ENCODE measurements at places on chromosomes 16 and 17.

DNA sequence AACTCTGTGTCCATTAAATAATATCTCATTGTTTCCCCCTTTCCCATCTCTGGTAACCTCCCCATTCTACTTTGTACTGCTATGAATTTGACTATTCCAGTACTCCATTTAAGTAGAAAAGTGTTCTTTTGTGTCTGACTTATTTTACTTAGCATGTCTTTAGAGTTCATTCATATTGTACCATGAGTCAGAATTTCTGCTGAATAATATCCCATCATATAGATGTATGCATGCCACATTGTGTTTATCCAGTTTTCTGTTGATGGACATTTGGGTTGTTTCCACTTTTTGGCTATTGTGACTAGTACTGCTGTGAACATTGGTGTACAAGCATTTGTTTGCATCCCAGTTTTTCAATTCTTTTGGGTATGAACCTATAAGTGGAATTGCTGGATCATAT lies 6.0 kb downstream of the PPM1D start:
- no peak for DNase-seq
- H3K27ac ChIP-seq, result no peak overlapping the region
- H3K36me3 ChIP-seq, result no peaks in the 10 kb centered on the region
- H3K27me3 ChIP-seq, result no peaks in the 10 kb centered on the region
- H3K4me1 ChIP-seq, result peaks cover 26% of the 10 kb centered on the region
- H3K4me3 ChIP-seq, result no peak overlapping the region

GRCh38 chr17:73357318-73357717 lies 45.5 kb upstream of the CDC42EP4 start:
- H3K4me1 ChIP-seq, result no peaks in the 10 kb centered on the region
- no peaks in the 10 kb centered on the region for H3K27me3 ChIP-seq
- H3K36me3 ChIP-seq, result peaks cover 13% of the 10 kb centered on the region
- no peak overlapping the region for H3K4me3 ChIP-seq

- H3K4me1 ChIP-seq, result peaks cover 2% of the 10 kb centered on the region
- no peak for DNase-seq
- no peaks in the 10 kb centered on the region for H3K27me3 ChIP-seq
- no peak overlapping the region for H3K27ac ChIP-seq
- no peak overlapping the region for H3K4me3 ChIP-seq
- H3K36me3 ChIP-seq, result peaks cover 1% of the 10 kb centered on the region
Observed at GRCh38 chr17:39455919-39456318, 4.9 kb upstream of the MED1 start.

GRCh38 chr17:30377574-30378240 lies 1.0 kb upstream of the CPD start:
- H3K27me3 ChIP-seq, result peaks cover 37% of the 10 kb centered on the region
- H3K27ac ChIP-seq, result no peak overlapping the region
- DNase-seq, result no peak
- H3K4me1 ChIP-seq, result peaks cover 18% of the 10 kb centered on the region
- peak overlapping the region; percentile 90 for H3K4me3 ChIP-seq

DNA sequence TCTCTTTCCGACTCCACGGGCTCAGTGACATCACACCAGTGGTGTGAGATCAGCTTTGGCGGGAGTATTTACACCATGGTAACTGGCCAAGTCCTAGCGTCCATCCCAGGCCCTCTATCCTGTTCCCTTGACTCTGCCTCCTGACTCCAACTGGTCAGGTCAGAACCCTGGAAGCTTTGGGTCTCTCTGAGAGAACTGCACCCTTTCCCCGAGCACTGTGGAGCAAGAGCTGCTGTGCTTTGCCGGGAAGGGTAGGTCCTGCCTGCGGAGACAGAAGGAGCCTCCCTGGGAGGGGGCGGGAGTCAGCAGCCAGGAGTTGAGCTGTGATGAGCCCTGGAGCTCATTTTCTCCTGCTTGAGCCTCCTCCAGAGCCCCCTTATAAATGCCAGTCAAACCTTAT lies 212.1 kb upstream of the TNRC6C start:
- H3K4me3 ChIP-seq, result no peak overlapping the region
- peaks cover 2% of the 10 kb centered on the region for H3K36me3 ChIP-seq
- peaks cover 16% of the 10 kb centered on the region for H3K27me3 ChIP-seq

DNA sequence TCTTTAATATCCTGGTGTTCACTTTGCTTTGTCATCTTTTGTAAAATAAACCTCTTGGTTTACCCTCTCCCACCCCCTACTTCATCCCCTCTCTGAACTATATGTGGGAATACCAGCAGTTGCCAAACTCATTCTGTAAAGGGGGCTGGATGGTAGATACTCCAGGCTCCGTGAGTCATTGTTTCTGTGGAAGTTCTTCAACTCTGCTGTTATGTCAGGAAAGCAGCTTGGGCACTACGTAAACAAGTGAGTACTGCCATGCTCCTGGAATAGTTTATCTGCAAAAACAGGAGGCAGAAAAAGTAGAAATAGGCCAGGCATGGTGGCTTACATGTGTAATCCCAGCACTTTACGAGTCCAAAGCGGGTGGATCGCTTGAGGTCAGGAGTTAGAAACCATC lies 17.6 kb downstream of the MVP start:
- H3K27me3 ChIP-seq, result no peaks in the 10 kb centered on the region
- H3K4me1 ChIP-seq, result no peaks in the 10 kb centered on the region
- H3K27ac ChIP-seq, result no peak overlapping the region
- no peak for DNase-seq

- H3K27me3 ChIP-seq, result no peaks in the 10 kb centered on the region
- peaks cover 23% of the 10 kb centered on the region for H3K4me1 ChIP-seq
- DNase-seq, result no peak
- no peak overlapping the region for H3K4me3 ChIP-seq
Observed at GRCh38 chr16:12063004-12063395, 86.5 kb downstream of the SNX29 start.

- no peak for DNase-seq
- no peaks in the 10 kb centered on the region for H3K4me1 ChIP-seq
- H3K27me3 ChIP-seq, result no peaks in the 10 kb centered on the region
- no peak overlapping the region for H3K4me3 ChIP-seq
- no peaks in the 10 kb centered on the region for H3K36me3 ChIP-seq
Observed at GRCh38 chr16:6195966-6196365, 1098.4 kb upstream of the EEF2KMT start.
